ENCODE measurements at places on chromosomes 1 and 21. TPM values are rescaled to one million over a fixed set of nuclear protein-coding genes. Genes with fewer than 3 reads are reported as not detected.

The PSEN2 gene
- 25.6 TPM for total RNA-seq

The PLA2G2C gene
- total RNA-seq, result 0.31 TPM

The CXADR gene
- 34.4 TPM for total RNA-seq

The F13B gene
- total RNA-seq, result not detected

The LEFTY1 gene
- total RNA-seq, result 8.6 TPM

The ICOSLG gene
- 10.2 TPM for total RNA-seq

The PTPN22 gene
- total RNA-seq, result 6.6 TPM

The ZNF648 gene
- total RNA-seq, result not detected

DNA sequence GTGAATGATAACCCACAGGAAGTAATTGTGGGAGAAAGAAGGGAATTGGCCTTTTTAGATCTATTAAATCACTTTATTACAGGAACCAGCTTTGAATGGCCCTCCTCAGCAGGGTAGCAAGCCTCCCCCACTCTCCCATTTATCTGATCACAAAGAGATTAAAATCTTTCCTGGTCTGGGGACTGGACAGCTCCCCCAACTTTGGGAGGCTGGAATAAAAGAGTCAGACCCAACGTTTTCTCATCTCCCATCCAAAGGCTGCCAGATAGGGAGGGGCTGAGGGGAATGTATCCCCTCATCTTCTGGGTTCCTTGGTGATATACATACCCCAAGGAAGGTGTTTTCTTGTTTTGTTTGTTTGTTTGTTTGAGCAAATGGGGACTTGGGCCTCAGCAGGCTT, 2.4 kb downstream of the LIN28A start:
- DNase-seq, result no peak
- no peak overlapping the region for H3K27ac ChIP-seq
- H3K4me3 ChIP-seq, result no peak overlapping the region
- no peaks in the 10 kb centered on the region for H3K36me3 ChIP-seq
- H3K4me1 ChIP-seq, result peaks cover 2% of the 10 kb centered on the region
- H3K27me3 ChIP-seq, result peaks cover 34% of the 10 kb centered on the region

- no peak for DNase-seq
- H3K4me3 ChIP-seq, result no peak overlapping the region
- H3K4me1 ChIP-seq, result no peaks in the 10 kb centered on the region
- H3K36me3 ChIP-seq, result no peaks in the 10 kb centered on the region
These were observed 21.5 kb downstream of the FOXD2 start for GRCh38 chr1:47459253-47459788.

- no peaks in the 10 kb centered on the region for H3K27me3 ChIP-seq
- peak overlapping the region; percentile 93 for H3K4me3 ChIP-seq
- no peaks in the 10 kb centered on the region for H3K4me1 ChIP-seq
- H3K36me3 ChIP-seq, result no peaks in the 10 kb centered on the region
These were observed 544 bp upstream of the CCT8 start for GRCh38 chr21:29074007-29074376.

- no peaks in the 10 kb centered on the region for H3K4me1 ChIP-seq
- no peak overlapping the region for H3K4me3 ChIP-seq
- H3K27me3 ChIP-seq, result no peaks in the 10 kb centered on the region
- DNase-seq, result no peak
- H3K27ac ChIP-seq, result no peak overlapping the region
- H3K36me3 ChIP-seq, result no peaks in the 10 kb centered on the region
These were observed 15.0 kb upstream of the SCCPDH start for GRCh38 chr1:246709196-246709595.

DNA sequence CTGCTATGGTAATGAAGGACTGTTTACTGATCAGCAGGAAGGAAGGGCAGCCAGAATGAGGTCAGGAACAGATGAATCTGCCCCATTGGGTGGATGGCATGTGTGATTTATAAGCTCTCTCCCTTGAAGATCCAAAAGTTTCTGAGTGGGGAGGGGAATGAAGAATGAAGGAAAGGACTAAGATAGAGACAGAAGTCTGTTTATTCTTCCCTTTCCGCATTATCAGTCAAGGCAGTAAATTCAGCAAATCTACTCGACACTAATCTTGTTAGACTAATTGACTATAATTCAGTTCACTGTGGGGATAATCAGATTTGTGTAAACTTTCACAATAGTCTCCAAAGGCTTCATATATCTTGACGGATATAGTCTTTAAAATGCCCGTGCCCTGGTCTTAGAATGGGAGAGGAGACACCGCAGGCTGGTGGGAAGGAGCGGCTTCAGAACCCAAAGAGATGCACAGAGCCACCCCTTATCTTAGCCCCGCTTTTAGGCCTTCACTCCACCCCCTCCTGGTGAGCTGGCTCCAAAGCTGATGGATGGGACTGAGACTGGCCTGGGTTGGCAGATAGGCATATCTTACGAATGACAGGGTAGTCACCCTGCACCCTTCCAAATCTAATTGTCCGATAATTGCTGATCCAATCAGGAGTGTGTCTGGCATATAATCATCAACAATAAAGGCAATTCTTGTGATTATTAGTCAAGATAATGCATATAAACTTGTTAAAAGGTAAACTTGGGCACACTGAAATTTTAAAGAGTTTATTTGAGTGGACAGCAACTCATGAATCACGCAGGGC, 76.0 kb upstream of the PPM1J start:
- no peaks in the 10 kb centered on the region for H3K4me1 ChIP-seq
- H3K4me3 ChIP-seq, result no peak overlapping the region
- no peak for DNase-seq
- no peaks in the 10 kb centered on the region for H3K27me3 ChIP-seq
- no peaks in the 10 kb centered on the region for H3K36me3 ChIP-seq
- no peak overlapping the region for H3K27ac ChIP-seq

DNA sequence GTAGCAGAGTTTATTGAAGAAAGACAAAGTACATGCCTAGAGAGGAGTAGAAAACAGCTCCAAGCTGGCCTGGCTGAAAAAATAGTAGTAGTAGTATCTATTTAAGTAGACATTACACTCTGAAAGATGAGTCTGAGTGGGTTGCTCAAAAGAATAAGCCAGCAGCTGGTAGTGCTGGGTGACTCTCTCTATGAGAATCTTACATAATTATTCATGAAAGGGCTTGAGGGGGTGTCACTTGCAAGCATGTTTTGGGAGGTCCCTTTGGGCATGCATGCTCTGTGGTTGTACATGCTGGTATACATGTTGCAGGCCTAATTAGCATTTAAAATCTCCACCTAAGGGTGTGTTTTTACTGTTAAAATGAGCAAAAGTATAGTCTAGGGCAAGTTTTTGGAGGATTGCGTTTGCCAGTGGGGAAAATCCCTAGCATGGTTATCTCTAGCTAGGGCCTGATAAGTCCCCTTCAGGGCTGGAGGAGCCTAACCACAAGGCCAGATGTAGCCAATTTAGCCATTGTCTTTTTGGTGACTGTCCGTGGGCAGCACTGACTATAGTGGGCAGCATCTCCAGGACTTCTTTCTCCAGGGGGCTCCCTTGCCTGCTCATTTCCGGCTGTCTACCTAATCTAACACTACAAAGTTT, 11.0 kb upstream of the FCGR2A start:
- H3K27ac ChIP-seq, result no peak overlapping the region
- no peaks in the 10 kb centered on the region for H3K36me3 ChIP-seq
- no peak for DNase-seq
- H3K4me3 ChIP-seq, result no peak overlapping the region
- no peaks in the 10 kb centered on the region for H3K4me1 ChIP-seq

DNA sequence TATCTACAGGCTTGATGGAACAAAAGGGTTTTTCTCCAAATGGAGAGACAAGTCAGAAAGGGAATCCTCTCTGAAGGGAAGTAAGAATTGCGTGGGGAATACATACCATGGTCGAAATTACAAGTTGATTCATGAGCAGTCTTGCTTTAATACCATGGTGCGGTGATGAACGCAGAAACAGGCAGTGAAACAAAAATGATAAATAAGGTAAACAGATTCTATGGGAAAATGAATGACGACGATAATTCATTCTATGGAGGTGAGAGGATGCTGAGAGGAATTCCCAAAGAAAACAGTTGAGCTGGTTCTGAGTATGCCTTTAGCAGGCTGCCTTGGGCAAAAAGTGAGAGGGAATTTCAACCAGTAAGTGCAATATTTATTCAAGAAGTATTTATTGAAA, 209.4 kb upstream of the RUNX1 start:
- no peak overlapping the region for H3K27ac ChIP-seq
- no peak overlapping the region for H3K4me3 ChIP-seq
- H3K4me1 ChIP-seq, result no peaks in the 10 kb centered on the region
- H3K36me3 ChIP-seq, result no peaks in the 10 kb centered on the region
- DNase-seq, result no peak

DNA sequence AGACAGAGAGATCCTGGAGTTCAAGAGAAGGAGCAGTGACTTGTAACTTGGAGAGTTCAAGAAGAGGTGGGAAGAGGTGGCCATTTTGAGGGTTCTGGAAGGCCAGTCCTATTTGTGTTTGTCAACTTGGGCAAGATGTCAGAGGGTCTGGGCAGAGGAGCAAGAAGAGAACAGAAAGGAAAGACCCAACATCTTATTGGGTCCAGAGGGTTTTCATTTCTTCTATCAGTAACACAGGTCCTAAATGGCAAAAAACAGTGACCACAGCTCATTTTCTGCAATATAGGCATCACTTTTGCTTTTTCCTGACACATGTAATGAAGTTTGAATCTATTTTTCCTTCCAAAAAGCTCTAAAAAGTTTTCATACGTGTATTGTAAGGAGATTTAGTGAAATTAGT, 38.3 kb upstream of the MAP10 start:
- no peaks in the 10 kb centered on the region for H3K36me3 ChIP-seq
- DNase-seq, result no peak
- peaks cover 3% of the 10 kb centered on the region for H3K4me1 ChIP-seq
- peak overlapping the region; percentile 53 for H3K27ac ChIP-seq
- H3K4me3 ChIP-seq, result no peak overlapping the region

- DNase-seq, result peak; percentile 45
- no peaks in the 10 kb centered on the region for H3K27me3 ChIP-seq
- peak overlapping the region; percentile 18 for H3K4me3 ChIP-seq
- no peaks in the 10 kb centered on the region for H3K36me3 ChIP-seq
- H3K4me1 ChIP-seq, result peaks cover 13% of the 10 kb centered on the region
These were observed 956 bp downstream of the CPLANE2 start for GRCh38 chr1:16235944-16236510.

DNA sequence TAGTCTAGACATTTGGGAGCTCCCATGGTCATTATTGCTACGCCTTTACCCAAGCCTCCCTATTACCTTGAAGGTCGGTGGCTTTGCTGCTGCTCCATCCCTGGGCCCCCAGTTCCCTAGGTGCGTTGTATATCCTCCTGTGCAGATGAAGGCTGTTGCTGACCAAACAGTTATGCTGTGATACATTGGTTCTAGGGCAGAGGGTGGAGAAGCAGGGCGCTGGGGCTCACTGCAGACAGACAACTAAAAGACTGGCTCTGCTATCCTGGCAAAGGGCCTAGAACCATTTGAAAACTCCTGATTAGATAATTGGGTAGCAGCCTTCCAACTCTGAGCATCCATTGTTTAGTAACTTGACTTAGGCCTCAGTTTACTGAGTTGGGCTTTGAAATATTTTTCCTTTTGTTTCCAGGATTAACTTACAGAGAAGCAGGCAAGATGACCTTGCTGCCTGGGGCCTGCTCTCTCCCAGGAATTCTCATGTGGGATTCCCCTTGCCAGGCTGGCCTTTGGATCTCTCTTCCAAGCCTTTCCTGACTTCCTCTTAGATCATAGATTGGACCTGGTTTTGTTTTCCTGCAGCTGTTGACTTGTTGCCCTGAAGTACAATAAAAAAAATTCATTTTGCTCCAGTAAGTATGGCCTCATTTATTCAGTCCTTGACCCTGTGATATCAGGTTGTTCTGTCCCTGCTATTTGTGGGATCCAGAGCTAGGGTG, 15.5 kb downstream of the CHI3L2 start:
- no peak overlapping the region for H3K27ac ChIP-seq
- no peaks in the 10 kb centered on the region for H3K4me1 ChIP-seq
- no peak for DNase-seq
- no peak overlapping the region for H3K4me3 ChIP-seq
- H3K27me3 ChIP-seq, result no peaks in the 10 kb centered on the region

DNA sequence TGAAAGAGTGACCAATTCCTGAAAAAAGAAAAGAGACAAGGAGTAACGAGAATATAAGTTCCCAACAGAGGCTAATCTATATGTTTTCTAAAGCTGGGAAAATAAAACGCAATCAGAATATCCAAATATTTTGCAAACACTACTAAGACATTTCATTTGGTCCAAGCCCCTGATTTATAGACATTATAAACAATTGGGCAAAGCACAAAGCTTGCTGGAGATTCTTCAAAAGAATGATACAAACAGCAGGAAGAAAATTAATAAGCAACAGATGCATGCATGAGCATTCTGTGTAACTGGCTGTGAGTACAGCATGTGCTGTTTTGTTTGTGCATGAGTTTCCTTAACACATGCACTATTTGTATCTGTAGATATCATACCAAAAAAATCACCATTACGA, 552.9 kb downstream of the LTN1 start:
- no peak overlapping the region for H3K4me3 ChIP-seq
- H3K4me1 ChIP-seq, result no peaks in the 10 kb centered on the region
- no peaks in the 10 kb centered on the region for H3K36me3 ChIP-seq
- H3K27ac ChIP-seq, result no peak overlapping the region
- no peaks in the 10 kb centered on the region for H3K27me3 ChIP-seq

GRCh38 chr1:92902406-92902744, 58.9 kb downstream of the DIPK1A start:
- no peak overlapping the region for H3K27ac ChIP-seq
- H3K4me1 ChIP-seq, result no peaks in the 10 kb centered on the region
- DNase-seq, result no peak
- no peaks in the 10 kb centered on the region for H3K36me3 ChIP-seq
- no peaks in the 10 kb centered on the region for H3K27me3 ChIP-seq

DNA sequence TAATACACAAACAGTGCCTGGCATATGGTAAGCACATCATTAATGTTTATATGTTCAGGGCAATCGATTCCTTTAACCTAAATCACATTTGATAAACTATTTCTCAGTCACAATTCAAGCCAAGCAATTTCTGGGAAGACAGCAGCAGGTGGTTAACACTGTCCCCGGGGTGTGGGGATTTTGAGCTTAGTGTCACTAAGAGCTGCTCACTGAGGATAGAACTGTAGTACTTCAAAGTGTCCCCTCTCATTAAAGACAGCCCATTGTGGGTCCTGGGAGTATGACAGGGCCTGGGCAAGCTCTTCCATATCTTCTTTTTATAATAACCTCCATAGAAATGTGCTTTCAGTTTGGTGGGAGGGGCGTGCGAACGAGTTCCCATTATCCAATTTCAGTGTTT, 8.4 kb upstream of the GALNT2 start:
- H3K4me3 ChIP-seq, result no peak overlapping the region
- H3K4me1 ChIP-seq, result no peaks in the 10 kb centered on the region
- DNase-seq, result no peak

DNA sequence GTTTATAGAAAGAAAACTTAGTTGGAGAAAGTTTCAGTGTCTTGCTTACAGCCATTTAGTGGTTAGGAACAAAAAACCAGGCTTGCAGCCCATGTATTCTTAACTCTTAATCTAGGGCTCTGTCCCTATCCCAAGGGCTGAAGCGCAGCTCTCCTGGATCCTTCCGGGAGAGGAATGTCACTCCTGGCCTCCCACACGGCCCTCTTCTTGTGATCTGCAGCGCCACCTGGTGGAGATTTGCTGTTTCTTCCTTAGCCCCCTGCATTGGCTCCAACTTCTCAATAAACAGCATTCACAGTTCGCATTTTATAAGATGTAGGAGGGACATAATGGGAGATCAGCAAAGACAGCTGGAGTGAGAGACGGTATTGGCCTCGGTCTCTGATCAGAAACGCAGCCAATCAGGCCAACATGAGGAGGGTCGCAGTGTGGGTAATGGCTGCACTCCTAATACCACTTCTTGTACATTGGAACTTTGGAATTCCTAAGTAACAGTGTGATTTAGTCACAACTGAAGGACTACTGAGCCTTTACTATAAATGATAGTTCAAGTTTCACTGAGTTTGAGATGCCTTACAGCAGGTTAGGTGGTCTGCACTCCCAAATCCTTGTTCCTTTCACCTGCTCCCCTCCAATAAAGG, 283.4 kb downstream of the ASTN1 start:
- no peaks in the 10 kb centered on the region for H3K27me3 ChIP-seq
- H3K36me3 ChIP-seq, result no peaks in the 10 kb centered on the region
- no peak overlapping the region for H3K27ac ChIP-seq

All from kidney (tissue), 22 donors.